ENCODE measurements at places on chromosomes 13 and 19.

GRCh38 chr13:110426735-110427134, 119.7 kb downstream of the COL4A2 start:
- no peak for DNase-seq

GRCh38 chr13:37960427-37960826, 90.9 kb upstream of the TRPC4 start:
- DNase-seq, result no peak

GRCh38 chr19:38788478-38789243, at the start of gene LGALS7B:
LGALS7B (plus strand) TSS chr19:38789200; CDS start chr19:38789227, 27 bp downstream.
- DNase-seq, result no peak

- DNase-seq, result no peak
Measured at GRCh38 chr19:10920781-10921180, 7.7 kb downstream of the YIPF2 start.

- DNase-seq, result no peak
Measured at GRCh38 chr13:93172109-93172508, 54.5 kb upstream of the GPC6 start.

DNA sequence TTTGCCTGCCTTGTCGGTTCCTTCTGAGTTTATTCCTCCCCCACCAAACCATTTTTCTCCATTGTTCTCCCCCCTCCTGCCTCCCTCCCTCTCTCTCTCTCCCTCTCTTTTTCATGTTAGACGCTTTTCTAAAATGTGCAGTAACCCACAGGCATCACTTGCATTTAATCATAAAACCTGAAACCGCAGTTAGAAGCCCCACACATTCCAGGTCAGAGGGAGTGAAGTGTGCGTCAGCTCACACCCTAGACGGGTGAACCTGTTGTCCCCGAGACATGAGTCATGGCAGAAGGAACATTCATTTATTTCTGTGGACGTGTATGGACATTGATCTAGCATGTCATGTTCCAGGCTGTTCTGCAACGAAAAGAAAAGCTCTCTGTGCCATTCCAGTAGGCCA, 19.9 kb downstream of the ONECUT3 start:
- no peak for DNase-seq

GRCh38 chr19:10677751-10678150, 23.5 kb upstream of the QTRT1 start:
- no peak for DNase-seq

DNA sequence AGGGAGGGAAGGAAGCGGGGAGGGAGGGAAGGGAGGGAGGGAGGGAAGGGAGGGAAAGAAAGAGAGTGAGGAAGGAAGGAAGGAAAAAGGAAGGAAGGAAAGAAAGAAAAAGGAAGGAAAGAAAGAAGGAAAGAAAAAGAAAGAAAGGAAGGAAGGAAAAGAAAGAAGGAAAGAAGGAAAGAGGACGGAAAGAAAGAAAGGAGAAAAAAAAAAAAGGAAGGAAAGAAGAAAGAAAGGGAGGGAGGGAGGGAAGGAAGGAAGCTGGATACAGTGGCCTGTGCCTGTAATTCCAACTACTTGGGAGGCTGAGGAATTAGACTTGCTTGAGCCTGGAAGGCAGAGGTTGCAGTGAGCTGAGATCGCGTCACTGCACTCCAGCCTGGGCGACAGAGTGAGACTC, 35.3 kb downstream of the OLFM2 start:
- no peak for DNase-seq

GRCh38 chr13:112348642-112349345, 27.4 kb upstream of the SPACA7 start:
- DNase-seq, result no peak

- no peak for DNase-seq
Measured at GRCh38 chr19:30425885-30426838, 54.0 kb downstream of the ZNF536 start.

DNA sequence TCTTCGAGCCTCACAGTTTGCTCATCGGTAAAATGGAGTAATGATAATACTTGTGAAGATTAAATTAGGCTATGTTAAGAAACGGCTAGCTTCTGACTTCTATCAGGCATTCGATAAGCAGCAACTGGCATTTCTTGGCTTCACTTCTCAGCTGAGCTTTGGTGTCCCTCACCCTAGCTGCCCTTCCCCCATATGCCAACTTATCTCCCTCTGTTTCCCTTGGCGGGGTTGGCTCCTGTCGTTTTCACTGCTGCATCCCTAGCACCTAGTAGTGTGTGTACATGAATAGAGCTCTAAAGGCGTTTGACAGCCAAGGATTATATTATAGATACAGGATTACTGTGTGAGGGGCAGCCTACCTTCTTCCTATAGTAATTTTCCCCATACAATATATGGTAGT, 97.5 kb downstream of the TNFSF11 start:
- no peak for DNase-seq

DNA sequence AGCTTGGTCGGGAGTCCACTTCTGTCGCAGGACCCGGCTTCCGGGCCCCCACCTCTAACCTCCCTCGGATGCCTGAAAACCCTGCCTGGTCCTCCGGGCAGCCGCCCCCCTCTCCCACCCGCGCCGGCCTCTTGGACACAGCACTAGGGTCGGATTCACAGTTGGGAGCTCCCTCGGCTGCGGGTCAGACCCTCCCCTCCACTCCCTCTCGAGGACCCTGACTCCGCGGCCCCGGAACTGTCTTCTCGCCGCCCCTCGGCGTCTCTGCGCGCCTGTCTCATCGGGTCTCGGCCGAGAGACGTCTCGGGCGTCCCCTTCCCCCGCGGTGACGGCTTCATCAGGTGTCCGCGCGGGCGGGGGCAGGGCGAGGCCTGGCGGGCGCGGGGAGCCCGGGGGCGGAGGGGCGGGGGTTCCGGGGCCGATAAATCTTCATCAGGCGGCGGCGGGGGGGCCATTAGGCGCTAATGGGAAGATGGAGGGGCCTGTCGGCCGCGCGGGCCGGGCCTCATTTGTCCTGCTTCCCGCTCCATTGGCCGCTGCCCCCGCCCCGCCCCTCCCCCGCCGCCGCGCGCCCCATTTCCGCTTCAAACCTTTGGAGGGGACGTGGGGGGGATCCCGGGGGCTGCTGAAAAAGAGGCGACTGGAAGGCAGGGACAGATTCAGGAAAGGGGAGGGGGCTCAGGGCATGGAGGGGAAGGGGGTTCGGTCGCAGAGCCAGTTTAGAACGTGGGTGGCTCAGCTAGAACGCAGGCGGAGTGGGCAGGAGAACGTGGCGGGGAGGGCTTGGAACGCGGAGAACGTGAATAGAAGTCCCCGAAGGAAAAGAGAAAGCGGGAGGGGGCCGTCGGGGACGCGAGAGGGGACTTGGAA, 11.8 kb upstream of the ERFL start:
- DNase-seq, result no peak

DNA sequence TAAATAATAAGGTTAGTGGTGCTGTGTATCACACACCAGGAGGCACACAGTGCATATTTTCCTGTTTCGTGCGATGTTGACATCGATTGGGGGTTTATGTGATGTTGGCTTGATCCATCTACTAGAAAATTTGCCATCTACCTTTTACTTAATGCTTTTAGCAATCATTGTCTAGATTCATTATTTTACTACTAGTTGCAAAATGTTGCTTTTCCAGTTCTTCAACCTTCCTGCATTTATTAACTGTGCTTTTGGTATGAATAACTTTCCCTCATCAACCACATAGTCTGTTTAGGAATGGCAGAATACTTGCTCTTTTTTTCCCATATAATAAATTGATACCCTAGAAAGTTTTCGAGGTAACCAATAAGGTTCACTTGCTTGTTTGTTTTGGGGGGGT, 17.5 kb downstream of the C13orf42 start:
- no peak for DNase-seq

DNA sequence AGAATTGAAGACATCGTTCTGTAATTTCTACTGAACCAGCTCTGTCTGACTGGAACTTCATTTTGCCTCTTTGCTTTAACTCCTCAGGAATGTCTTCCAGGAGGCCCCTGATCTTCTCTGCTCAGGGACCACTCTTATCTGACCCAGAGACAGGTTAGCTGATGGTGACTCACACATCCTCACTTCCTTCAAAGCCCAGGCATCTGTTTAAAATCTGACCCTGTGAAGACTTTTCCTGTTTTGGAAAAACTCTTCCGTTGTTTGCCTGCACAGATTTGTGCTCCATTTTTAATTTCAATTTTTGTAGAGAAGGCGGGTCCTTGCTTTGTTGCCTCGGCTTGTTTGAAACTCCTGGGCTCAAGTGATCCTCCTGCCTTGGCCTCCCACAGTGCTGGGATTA, 1.6 kb downstream of the ARL11 start:
- DNase-seq, result no peak

DNA sequence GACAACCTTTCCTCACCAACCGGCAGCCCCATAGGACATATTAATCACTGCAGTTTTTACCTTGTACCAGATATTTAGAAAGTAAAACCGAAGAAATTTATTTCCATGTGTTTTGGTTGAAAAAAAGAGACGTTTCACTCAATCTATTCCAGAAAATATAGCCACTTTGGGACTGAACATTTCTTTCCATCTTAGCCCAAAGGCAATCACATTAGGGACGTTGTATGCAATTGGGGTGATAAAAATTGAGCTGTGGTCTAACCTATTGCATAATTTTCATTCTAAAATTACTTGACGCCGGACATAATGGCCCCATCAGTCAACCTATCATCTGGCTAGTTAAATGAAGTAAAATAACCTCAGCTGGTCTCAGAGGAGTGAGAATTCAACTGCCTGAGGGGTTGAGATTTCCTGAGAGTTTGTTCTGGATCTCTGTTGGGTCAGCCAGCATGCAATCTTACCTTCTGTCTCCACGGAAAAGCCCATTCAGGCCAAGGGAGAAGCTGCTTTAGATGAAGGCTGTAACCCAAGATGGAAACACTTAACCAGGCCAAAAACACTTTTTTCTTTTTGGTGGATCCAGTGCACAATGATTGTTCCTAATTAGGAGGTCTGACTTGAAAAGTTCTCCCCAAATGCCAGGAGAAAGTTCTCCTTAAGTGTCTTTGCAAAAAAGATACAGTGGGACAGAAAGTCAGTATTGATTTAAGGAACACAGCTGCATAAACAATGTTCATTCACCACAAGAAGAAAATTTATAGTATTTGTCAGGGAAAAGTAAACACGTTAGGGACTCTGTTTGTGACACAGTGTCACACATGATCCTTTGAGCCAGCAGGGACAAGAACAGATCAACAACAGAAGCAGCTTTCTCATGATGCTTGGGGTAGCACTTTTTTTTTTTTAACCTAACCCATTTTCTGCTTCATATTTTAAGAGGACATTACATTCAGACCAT, 34.1 kb downstream of the DLEU7 start:
- DNase-seq, result no peak

Measured in dorsolateral prefrontal cortex (tissue), 122 donors.